ENCODE measurements at places on chromosomes 7 and 10. TPM values are rescaled to one million over a fixed set of nuclear protein-coding genes. Genes with fewer than 3 reads are reported as not detected.

Gene SPDYE1
- not detected for total RNA-seq

Gene LRRD1
- 0.82 TPM for total RNA-seq

Gene PTPRZ1
- 2.7 TPM for total RNA-seq

Gene NEUROD6
- total RNA-seq = not detected

Gene ADCYAP1R1
- 1.9 TPM for total RNA-seq

Gene ZNF727
- 0.35 TPM for total RNA-seq

Gene ARHGEF35
- 7.7 TPM for total RNA-seq

Gene ASB10
- total RNA-seq = 3.4 TPM

Gene SNCG
- 20.1 TPM for total RNA-seq

Gene GLCCI1
- 22.8 TPM for total RNA-seq

Gene OPALIN
- not detected for total RNA-seq

Gene LIPF
- 0.41 TPM for total RNA-seq
